ENCODE measurements at places on chromosomes 6 and 20. TPM values are rescaled to one million over a fixed set of nuclear protein-coding genes. Genes with fewer than 3 reads are reported as not detected.

DNA sequence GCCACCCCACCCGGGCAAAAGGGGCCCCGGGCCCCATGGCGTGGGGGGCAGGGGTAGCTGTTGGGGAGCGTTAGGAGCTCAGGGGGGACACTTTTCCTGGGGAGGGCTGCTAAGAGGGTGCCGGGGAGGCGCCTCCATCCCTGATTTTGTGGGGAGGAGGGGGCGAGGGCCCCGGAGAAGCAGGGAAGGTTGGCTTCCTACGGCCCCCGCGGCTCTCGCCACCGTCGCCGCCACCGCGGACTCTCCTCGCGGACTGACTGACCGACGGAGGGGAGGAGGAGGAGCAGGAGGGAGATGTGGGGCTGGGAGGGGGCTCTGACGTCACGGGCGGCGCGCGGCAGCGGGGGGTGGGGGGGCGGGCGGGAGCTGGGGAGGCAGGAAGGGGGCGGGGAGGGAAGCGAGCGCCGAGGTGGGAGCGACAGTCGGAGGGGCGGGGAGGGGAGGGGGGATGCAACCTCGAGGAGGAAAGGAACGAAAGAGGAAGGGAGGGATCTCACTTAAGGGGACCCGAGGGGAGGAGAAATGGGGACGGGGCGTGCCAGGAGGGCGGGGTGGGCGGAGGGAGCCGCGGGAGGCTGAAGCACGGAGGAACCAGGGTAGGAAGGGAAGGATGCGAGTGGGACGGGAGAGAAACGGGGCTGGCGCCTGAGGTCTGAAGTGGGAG, 5.1 kb downstream of the GABBR1 start:
- DNase-seq = no peak

DNA sequence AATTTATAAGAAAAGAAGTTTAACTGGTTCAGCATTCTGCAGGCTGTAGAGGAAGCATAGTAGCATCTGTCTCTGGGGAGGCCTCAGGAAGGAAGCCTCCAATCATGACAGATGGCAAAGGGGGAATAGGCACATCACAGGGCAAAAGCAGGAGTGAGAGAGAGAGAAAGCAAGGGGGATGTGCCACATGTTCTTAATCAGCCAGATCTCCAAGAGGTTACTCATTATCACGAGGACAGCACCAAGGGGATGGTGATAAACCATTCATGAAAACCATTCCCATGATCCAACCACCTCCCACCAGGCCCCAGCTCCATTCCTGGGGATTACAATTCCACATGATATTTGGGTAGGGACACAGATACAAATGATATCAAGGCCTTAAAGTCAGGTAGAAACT, 217.5 kb upstream of the TCF21 start:
- DNase-seq = no peak

- no peak for DNase-seq
Observed at GRCh38 chr6:39407446-39407993, 85.0 kb upstream of the KCNK16 start.

Gene ANKRD66
- not detected for total RNA-seq

DNA sequence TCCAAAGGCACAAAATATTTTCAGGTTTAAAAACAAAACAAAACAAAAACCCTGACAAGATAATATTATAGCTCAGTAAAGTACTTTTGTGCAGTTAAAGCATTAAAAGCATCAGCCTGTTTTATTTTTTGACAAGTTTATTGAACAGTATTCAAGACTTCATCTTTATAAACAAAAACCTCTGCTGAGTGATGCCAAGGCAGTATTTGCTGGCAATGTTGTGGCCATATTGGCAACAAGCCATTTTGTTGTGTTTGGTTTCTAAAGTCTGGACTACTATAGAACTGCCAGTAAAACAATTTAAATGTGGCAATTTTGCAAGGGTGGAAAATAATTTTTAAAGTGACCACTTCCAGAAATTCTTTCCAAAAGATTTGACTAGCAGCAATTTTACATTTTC, 15.9 kb downstream of the CPNE1 start:
- no peak for DNase-seq

DNA sequence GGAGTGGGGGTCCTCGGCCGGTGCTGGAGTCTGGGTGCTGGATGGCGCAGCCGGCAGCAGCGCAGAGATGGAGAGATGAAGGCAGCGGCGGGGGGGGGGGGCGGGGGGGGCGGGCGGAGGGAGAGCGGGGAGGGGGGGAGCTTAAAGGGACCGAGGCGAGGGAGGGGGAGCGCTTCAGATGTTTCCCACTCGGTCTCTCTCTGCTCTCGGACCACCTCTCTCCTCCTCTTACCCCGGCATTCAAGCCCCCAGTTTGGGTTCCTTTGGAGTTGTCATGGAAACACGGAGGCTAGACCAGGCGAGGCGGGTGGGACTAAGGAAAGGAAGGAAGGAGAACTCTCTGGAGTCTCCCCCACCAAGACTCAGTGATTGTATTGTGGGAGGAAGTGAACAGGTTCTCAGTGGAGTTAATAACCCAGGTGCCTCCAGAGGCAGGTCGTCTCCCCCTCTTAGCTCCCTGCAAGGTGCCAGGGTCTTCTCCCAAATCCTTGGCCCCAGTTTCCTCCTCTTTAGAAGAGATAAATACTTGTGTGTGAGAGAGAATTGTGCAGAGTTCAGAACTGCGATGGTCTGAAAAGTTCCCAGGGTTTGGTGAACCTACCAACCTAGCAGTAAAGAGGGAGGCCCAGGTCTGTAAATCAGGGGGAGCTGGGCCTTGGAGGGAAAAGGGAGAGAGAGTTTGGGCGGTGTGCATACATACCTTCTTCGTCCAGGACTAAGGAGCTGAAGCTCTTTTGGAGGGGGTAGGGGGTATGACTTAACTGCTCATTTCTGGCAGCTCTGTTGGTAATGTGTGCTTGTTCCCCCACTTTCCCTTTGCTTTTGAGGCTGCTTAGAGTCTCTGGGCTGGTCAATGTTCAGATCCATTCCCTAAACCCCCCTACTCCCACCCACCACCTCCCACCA, at the start of gene PRRT1:
Gene PRRT1, minus strand, starts transcription at position 77 of the 906 bp plus-strand sequence. CDS start 112 bp downstream, outside the sequence.
- DNase-seq = no peak

GRCh38 chr20:549722-550496, 6.3 kb upstream of the CSNK2A1 start:
- DNase-seq = no peak

Gene OSTM1
- total RNA-seq = 16.4 TPM

Gene GABRR1
- not detected for total RNA-seq

Measured in activated T-helper 2 cell treated with anti-CD3 and anti-CD28 coated beads, Interferon-gamma antibody, Interleukin-2, Interleukin-4, amounts not matched to agents 10 μg/mL and 5 μg/mL and 100 μg/mL, durations not matched to agents 14 hours and 24 hours and 36 hours (primary cell).